Calu3 (cell line): ENCODE measurements at places on chromosomes 5 and 9. TPM values are rescaled to one million over a fixed set of nuclear protein-coding genes. Genes with fewer than 3 reads are reported as not detected.

- DNase-seq, result no peak
These were observed 42.4 kb downstream of the LRSAM1 start for GRCh38 chr9:127493592-127494303.

DNA sequence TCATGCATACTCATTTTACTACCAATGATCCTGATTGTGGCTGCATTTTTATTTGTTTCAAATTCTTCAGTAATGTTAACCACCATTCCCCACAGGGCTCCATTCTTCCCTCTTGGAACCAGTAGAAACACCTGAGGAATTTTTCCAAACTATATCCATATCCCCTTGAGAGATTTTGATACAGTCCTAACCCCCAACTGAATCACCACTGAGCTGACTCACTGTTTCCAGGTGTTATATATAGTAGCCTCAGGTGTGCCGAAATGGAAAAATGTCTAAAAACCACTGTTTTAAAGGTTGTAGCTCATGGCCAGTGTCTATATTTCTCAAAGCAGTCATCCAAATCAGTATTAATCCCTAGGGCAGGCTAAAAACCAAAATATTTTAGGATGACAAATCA is 85.2 kb downstream of the MRPS27 start:
- DNase-seq, result no peak

The OR13C5 gene
- total RNA-seq, result not detected in 2 replicates

DNA sequence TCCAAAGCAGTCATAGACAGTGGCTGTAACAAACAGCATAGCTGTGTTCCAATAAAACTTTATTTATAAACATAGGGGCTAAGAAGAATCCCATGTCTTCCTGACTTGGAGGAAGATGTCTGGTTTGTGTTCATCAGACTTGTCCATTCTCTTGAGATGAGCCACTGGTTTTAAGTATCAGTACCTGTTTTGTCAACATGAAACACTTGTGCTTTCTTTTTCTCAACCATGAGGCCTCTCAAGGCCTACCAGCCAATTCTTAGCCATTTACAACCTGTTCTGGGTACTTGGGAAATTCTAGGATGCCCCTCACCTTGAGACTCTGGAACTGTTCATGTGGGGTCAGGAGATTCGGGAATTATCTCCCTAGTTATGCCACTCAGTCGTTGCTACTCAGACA is 154.3 kb upstream of the PPP1R2B start:
- no peak for DNase-seq

GRCh38 chr9:34321451-34321850 is 7.6 kb downstream of the KIF24 start:
- no peak for DNase-seq

GRCh38 chr5:4780633-4781032 is 359.5 kb upstream of the ADAMTS16 start:
- no peak for DNase-seq

The IFNA4 gene
- total RNA-seq, result not detected in 2 replicates
